ENCODE measurements at places on chromosomes 2 and 18. TPM values are rescaled to one million over a fixed set of nuclear protein-coding genes. Genes with fewer than 3 reads are reported as not detected.

DNA sequence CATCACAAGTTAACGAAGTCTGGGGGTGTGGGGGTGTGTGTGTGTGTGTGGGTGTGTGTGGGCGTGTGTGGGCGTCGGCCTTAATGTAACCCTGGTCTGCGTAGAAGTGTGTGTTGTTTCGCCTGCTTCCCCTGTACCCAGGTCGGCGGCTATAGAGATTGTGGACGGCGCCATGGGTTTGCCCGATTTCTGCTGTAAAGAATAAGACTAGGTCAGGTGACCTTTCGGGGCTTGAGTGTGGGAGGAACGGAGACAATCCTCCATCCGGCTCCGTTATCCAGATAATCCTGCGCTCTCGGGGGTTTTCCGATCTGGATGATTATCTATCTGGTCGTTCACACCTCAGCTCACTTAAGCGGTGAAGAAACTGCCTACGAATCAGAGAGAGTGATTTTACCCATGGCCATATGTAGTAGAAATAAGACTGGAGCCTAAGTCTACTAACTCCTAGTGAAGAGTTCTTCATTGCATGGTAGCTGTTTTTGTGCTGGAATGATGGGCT lies 543 bp downstream of the HADHB start:
- DNase-seq, result no peak

BCL11A gene
- total RNA-seq, result 31.2 TPM

DNA sequence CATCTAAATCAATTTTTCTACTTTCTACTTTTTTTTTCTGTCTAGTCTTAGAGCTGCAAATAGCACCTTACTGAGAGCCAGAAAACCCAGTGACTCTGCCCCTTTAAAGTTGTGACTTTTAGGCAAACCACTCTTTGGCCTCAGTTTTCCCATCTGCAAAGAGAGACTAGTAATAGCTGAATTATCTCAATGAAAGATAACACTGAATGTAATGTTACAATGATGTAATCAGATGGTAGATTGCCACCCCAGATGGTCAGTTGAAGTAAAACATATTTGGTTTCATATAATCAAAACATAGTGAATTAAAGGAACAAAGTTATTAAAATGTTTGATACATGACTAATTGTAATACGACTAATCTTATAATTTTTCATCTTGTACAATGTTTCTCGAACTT lies 5.0 kb upstream of the APCDD1 start:
- DNase-seq, result no peak

RFTN2 gene
- 7.5 TPM for total RNA-seq

GRCh38 chr2:37784071-37784758 lies 112.8 kb upstream of the CDC42EP3 start:
- no peak for DNase-seq

CROCC2 gene
- not detected for total RNA-seq

GRCh38 chr18:74870950-74871349 lies 273.3 kb downstream of the ZNF407 start:
- DNase-seq, result no peak

GRCh38 chr2:28380219-28380618 lies 12.4 kb upstream of the FOSL2 start:
- DNase-seq, result no peak

LPIN1 gene
- 61.5 TPM for total RNA-seq

DNA sequence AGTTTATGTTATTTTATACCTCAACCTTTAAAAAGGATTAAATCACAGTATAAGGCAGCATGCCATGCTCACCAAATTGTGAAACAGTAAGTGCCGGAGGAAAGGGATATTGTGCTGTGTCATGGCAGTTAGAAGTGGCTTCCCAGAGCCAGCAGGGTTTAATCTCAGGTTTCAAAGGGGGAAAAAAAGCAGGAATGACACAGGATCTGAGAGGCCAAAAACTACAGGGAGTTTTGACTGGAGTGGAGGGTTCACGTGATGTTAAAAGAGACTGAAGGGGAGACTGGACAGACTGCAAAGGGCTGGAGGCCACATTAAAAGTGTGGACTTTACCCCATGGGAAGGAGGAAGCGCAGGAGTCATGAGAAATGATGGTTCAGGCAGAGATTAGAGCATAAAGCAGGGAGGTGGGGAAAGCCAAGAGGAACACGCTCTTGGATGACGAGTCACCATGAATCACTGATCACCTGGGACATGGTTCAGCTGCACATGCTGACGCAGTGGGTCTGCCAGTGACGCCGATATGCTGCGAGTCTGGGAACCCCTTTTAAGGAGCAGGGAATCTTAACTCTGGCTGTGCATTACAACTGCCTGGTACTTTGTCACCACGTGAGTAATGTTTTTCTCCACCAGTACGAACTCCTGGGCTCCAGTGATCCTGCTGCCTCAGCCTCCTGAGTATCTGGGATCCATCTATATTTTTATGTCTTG lies 6.1 kb downstream of the CHMP1B start:
- DNase-seq, result peak; percentile 63

MERTK gene
- 5.0 TPM for total RNA-seq

DNA sequence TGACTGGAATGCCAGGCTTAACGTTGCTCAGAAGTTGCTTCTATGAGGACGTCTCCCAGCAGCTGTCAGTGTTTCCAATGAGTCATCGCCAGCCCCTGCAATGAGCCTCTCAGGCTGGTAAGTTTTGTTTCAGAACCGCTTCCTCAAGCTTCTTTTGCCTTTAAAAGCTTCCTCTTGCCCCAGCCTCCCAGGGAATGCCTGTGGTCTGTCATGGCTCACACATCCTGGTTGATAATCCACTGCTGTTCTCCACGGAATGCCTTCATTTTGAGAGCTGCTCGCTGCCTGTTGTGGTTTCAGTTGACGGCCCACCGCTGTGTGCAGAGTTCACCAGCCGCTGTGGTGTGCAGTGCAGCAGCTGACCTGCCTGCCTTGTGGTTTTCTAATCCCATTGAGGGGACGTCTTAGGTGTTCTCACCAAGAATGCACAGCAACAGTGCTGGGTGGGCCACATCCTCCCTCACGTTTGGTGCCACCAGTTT lies 96.4 kb downstream of the RTP5 start:
- DNase-seq, result no peak

- DNase-seq, result no peak
These were observed 1.8 kb upstream of the PDE11A start for GRCh38 chr2:178074123-178075005.

GRCh38 chr2:11697103-11697871 lies 27.3 kb upstream of the NTSR2 start:
- peak; percentile 72 for DNase-seq

GRCh38 chr2:204472375-204472774 lies 72.9 kb upstream of the PARD3B start:
- DNase-seq, result no peak

DNA sequence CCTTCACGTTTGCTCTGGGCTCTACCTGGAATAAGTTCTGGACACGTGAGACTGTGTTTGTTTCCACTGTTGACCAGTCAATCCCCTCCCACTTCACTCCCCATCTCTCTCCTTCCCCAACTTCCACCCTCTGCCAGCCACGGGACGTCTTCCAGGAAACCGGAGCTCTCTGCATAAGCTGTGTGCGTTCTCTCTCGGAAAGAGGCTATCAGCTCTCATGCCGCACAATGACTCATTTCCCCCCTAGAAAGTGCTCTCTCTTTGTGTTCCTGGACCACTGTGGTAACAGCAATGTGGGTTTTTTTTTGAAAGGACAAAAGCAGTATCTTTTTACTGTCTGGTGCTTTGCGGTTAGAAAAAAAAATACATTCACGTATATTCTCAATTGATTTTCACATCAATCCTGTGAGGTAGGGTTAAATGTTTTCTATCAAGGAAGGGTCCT lies 10.2 kb downstream of the PROKR1 start:
- no peak for DNase-seq

DSC1 gene
- total RNA-seq, result 6.0 TPM

GRCh38 chr2:128469203-128469602 lies 150.5 kb upstream of the HS6ST1 start:
- DNase-seq, result no peak

DNA sequence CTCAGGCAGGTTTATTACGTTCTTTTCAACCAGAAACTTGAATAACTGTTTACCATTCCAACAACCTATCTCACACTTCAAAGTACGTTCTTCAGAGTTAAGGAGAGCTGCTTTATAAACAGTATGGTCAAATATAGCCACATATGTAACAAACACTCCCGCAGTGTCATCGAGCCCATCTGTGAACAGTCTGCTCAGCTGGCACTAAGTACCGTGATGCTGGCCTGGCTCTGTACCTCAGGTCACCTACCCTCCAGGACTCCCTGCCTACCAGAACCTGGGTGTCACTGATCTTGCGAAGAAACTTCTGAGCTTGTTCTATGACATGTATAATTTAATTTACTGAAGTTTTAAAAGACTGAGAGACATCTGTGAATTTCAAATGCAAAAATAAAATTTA lies 71.4 kb downstream of the SEPTIN10 start:
- no peak for DNase-seq

PLGLB2 gene
- total RNA-seq, result 1.7 TPM

- DNase-seq, result no peak
These were observed 191.4 kb downstream of the NRXN1 start for GRCh38 chr2:50840341-50841124.

- DNase-seq, result no peak
These were observed 77.9 kb downstream of the RTP5 start for GRCh38 chr2:241947401-241947800.

DNA sequence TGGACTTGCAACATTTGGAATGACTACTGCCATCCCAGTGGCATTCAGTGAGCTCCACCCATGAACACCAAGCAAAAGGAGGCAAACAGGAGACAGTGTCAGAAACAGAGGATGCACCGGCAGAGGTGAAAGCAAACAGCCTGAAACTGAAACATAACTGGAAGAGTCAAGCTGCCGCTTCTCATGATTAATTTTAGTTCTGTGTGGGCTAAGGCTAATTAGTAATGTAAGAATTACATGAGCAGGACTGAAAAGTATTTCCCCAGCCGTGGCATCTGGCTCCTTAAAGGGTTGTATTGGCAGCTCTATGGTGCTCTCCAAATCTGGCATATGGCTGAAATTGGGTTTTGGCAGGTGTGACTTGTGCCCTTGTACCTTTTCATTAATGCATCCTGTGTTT lies 1108.1 kb downstream of the TSN start:
- no peak for DNase-seq

Data from left ventricle myocardium superior (tissue), 1 donor.